HFFc6 (cell line): ENCODE measurements at places on chromosomes 2 and 18.

- no peaks in the 10 kb centered on the region; the same call in 1 of the 2 replicates for H3K36me3 ChIP-seq
- DNase-seq: peak; percentile 68
- H3K27me3 ChIP-seq: no peaks in the 10 kb centered on the region
- H3K27ac ChIP-seq: no peak overlapping the region
Observed at GRCh38 chr2:181070119-181070835, 89.9 kb downstream of the UBE2E3 start.

DNA sequence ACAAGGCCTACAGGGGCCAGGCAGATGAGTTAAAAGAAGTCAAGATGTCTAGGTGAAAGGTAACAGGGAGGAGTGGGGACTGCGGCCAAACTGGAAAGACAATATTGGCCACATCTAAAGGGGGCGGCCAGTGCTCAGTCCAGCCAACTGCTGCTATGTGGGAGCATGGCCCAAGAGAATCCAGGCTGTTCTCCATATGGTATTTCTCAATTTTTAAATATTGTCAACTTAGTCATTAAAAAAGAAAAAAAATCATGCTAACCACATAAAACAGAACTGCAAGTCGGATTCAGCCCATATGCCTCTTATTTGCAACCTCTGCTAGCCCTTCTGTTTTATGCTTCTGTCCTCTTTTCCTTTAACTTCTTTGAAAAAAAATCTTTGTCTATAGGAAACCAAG is 14.8 kb downstream of the TRABD2A start:
- peaks cover 6% of the 10 kb centered on the region; the same call in 1 of the 2 replicates for H3K36me3 ChIP-seq
- H3K4me3 ChIP-seq: no peak overlapping the region
- no peak for DNase-seq
- peaks cover 3% of the 10 kb centered on the region for H3K27me3 ChIP-seq
- H3K27ac ChIP-seq: no peak overlapping the region

DNA sequence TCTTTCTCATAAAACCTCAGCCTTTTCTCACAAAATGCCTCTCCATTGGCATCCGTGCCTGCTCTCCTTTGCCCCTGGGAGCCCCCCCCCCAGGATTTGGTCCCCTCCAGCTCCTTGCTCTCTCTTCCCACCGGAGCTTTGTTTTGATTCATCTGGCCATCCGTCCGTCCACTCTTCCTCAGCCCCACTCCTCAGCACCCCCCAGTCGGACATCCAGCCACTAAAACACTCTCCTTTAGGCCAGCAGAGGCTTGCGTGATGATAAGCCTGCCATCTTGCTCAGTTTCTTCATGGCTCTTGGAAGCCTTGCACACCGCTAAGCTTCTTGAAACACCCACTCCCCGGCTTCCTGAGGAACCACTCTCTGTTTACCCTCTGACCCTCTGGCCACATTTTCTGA is 31.5 kb upstream of the GNAL start:
- no peak for DNase-seq
- peaks cover 7% of the 10 kb centered on the region for H3K4me1 ChIP-seq
- no peak overlapping the region for H3K27ac ChIP-seq
- H3K4me3 ChIP-seq: no peak overlapping the region

- peaks cover 5% of the 10 kb centered on the region for H3K27me3 ChIP-seq
- no peak for DNase-seq
- no peak overlapping the region for H3K27ac ChIP-seq
- H3K4me1 ChIP-seq: peaks cover 15% of the 10 kb centered on the region
- no peak overlapping the region for H3K4me3 ChIP-seq
Observed at GRCh38 chr2:23624378-23624777, 239.4 kb downstream of the KLHL29 start.

GRCh38 chr2:144825331-144826020 is 305.6 kb upstream of the ZEB2 start:
- H3K27ac ChIP-seq: no peak overlapping the region
- no peaks in the 10 kb centered on the region for H3K36me3 ChIP-seq

DNA sequence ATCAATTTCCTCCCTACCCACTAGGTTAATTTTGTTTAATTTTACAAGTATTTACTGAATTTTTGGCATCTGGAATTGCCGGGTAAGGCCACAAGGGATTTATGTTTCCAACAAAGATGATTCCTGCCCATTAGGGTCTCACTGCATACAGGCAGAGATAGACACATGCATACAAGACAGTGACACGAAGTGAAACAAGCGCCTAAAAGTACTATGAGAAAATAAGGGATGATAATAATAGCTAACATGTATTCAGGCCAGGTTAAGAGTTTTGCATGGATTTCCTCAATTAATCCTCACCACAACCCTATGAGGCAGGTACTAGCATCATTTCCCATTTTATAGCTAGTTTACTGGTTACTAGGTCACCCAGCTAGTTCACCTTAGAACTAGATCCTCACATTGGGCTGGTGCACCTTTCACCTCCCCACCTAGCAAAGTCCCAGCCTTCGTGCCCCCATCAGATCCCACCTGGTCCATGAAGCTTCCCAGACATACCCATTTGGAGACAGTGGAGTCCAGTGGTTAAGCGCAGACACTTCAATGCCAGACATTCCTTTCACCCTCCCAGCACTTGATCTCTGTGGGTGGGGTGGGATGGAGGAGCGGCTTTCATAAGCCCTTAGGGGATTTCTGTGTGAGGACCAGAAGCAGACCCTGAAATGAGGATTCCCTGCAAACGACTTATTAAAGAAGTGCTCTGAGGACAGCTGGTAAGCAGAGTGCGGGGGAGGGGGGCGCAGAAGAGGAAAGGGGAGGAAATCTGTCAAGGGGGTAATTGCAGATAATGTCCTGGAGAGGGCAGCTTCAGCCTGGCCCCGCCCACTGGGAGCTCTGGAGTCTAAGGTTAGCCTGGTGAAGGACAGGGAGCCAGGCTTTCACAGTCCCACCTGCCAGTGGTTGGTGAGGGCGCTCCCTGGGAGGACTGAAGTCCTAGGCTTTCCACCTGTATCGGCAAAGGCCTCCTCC is 5.8 kb upstream of the DGUOK start:
- H3K27me3 ChIP-seq: peaks cover 37% of the 10 kb centered on the region
- no peak overlapping the region for H3K27ac ChIP-seq
- DNase-seq: no peak

DNA sequence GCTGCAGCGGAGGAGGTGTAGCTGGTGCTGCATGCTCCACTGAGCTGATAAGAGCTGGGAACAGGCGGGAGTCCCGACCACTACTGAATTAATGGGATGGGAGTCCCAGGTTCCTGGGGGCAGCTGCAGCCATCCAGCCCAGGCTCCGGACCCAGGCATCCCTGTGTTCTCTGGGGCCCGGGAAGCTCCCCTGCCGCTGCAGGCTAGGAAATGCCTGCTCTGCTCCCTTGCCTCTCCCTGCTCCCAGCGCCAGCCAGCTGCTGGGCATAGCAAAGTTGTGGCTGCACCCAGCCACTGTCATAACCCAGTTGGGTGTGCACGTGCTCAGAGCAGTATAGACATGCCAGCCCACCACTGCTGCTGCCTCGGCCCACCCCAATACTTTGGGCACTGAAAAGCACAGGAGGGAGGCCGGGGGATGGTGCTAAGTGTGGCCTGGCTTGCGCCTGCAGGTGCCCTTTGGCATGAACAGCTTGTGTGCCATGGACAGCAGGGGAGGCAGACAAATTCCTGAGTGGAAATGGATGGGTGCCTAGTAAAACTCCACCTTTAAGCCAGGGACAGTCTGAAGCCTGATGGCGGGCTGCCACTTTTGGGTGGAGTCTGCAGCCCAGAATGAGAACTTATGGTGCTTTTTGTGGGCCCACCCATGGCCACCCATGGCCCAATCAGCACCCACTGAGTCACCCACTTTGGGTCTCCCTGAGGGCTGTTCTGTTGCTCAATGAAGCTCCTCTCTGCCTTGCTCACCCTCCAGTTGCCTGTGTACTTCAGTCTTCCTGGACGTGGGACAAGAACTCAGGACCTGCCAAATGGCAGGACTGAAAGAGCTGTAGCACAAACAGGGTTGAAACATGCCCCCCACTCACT is 219.3 kb upstream of the TMEFF2 start:
- no peaks in the 10 kb centered on the region for H3K36me3 ChIP-seq
- no peak overlapping the region for H3K4me3 ChIP-seq
- H3K4me1 ChIP-seq: no peaks in the 10 kb centered on the region
- H3K27ac ChIP-seq: no peak overlapping the region

- no peak overlapping the region for H3K4me3 ChIP-seq
- DNase-seq: no peak
- H3K27me3 ChIP-seq: peaks cover 42% of the 10 kb centered on the region
- H3K27ac ChIP-seq: no peak overlapping the region
- H3K36me3 ChIP-seq: no peaks in the 10 kb centered on the region
- no peaks in the 10 kb centered on the region for H3K4me1 ChIP-seq
Observed at GRCh38 chr18:48192542-48192941, 216.6 kb downstream of the ZBTB7C start.
